Glutamatergic neuron (in vitro differentiated cells): ENCODE measurements at places on chromosomes 6 and 20. TPM values are rescaled to one million over a fixed set of nuclear protein-coding genes. Genes with fewer than 3 reads are reported as not detected.
A peak's percentile ranks its signal among the peaks of the same experiment; 100 is the strongest.

The SLC32A1 gene
- total RNA-seq = 0.59 TPM

The EZR gene
- 272 TPM for total RNA-seq

The SLC17A3 gene
- total RNA-seq = not detected

DNA sequence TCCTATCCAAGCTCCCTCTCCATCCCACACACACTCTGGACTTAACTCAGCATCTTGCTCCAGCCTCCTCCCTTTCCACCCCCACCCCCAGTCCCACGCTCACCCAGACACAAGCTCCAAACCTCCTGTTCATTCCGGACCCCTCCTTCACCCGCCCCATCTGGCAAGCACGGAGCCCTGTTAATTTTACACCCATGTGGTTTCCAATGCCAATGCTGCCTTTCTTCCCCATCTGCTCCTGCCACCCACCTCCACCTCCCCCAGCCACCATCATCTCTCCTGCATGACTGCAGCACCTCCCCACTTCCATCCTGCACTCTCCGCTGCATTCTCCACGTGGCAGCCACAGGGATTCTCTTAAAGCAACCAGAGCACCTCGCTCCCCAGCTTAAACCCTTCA lies 9.9 kb upstream of the CDK5RAP1 start:
- no peak for DNase-seq

DNA sequence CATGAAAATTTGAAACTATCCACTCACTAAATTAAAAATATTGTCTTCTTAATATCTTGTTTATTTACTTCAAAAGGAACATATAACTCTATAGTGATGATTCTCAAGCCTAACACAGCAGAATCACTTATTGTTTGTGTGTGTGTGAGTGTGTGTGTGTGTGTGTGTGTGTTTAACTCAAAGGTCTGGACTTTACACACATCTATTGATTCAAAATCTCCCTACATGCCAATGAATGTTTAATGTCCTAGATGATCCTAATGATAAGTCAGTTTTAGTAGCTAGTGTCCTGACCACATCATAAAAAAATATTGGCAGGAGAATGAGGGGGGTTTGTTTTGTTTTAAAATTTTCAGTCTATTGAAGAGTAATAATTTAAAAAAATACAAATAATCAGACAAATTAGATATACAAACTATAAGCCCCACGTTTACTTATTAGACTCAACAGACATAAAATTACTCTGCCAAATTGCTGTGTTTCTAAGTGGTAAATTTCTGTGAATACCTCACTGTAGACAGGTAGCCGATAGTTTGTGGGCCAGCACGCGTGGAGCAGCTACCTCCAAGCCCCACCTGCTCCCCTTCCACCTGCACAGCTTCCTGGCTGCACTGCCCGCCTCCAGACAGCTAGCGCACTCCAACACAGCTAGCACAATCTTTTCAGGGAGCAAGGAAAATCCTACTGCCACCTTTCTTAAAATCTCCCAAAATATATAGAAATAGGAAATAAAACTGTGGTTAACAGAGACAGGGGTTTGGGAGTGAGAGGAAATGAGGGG lies 349.6 kb downstream of the PKHD1 start:
- DNase-seq = no peak

- no peak for DNase-seq
These were observed 18.0 kb upstream of the DSE start for GRCh38 chr6:116352515-116353471.

GRCh38 chr20:58742668-58743566 lies 50.3 kb downstream of the NPEPL1 start:
- no peak for DNase-seq

GRCh38 chr6:54618572-54618971 lies 228.0 kb upstream of the FAM83B start:
- no peak for DNase-seq

- DNase-seq = no peak
These were observed 9.6 kb upstream of the BTN3A2 start for GRCh38 chr6:26355366-26355765.

The ZFAND3 gene
- 115 TPM for total RNA-seq

- DNase-seq = no peak
These were observed 19.5 kb downstream of the MCM8 start for GRCh38 chr20:5969940-5970339.

The FOXC1 gene
- 3.3 TPM for total RNA-seq

DNA sequence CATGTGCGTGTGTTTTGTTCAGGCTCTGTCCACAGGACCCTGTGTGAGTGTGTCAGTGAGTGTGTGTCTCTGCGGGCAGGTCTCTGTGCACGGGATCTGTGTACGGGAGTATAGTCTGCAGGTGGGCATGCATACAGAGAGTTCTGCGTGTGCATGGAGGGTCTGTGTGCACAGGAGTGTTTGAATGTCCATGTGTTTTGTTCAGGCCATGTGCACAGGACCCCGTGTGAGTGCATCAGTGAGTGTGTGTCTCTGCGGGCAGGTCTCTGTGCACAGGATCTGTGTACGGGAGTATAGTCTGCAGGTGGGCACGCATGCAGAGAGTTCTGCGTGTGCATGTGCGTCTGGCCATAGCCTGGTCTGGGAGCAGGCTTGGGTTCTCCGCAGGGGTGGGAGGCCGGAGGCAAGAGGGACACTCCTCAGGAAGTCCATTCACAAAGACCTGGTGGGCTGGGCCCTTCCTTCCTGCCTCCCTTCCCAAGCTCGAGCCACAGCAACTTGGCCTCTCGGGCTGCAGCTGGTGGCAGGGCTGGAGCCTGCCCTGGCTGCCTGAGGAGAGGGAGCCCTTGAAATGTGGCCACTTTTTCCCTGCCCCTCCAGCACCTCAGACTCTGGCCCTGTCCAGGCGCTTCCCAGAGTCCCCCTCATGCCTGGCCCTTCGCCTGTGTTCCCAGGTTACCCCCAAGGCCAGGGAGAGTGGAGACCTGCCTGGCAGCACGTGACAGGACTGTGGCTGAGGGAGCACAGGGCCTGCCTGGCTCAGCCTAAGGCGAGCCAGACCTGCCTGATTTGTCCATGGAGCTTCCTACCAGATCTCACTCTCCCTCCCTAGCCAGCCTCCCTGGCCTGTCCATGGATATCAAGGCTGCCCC lies 6.8 kb downstream of the HSPA12B start:
- DNase-seq = no peak

DNA sequence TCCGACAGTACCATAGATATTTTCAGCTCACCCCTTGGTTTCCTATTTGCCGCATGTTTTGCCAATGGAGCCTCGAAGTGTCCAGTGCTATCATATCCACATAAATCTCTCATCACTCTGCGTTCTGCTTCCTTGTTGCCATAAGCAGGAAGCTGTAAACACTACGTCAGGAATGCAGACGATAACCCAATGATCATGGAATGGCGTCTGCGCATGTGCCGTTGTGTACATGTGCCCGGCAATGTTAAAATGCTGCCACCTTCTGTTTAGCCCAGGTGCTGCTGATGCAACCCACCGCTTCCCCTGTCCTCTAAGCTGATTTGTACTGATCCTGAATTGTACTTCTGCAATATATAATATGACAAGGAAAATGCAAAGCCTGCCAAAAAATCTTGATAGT lies 607.5 kb downstream of the HDGFL1 start:
- peak; percentile 15 for DNase-seq

- DNase-seq = no peak
These were observed 705.4 kb downstream of the MAFB start for GRCh38 chr20:39983655-39984054.

The CLPSL2 gene
- not detected for total RNA-seq

- peak; percentile 14 for DNase-seq
These were observed 131.5 kb downstream of the TAF4 start for GRCh38 chr20:61933951-61934715.

DNA sequence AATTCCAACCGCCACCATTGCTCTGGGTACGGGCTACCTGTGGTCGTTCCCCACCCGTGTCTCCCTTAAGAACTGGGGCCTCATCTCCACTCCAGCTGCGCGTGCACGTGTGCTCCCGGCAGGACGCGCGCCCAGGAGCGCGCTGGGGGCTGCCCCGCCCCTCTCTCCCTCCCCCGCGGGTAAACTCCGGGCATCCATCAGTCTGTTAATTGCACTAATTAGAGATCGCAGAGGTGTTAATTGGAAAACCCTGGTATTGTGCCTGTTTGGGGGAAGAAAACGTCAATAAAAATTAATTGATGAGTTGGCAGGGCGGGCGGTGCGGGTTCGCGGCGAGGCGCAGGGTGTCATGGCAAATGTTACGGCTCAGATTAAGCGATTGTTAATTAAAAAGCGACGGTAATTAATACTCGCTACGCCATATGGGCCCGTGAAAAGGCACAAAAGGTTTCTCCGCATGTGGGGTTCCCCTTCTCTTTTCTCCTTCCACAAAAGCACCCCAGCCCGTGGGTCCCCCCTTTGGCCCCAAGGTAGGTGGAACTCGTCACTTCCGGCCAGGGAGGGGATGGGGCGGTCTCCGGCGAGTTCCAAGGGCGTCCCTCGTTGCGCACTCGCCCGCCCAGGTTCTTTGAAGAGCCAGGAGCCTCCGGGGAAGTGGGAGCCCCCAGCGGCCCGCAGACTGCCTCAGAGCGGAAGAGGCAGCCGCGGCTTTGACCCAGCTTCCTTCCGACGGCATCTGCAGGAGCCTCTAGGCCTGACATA lies 14.4 kb downstream of the FOXP4 start:
- DNase-seq = peak; percentile 50

GRCh38 chr6:93918258-93918657 lies 498.9 kb upstream of the EPHA7 start:
- no peak for DNase-seq

GRCh38 chr6:127202676-127203075 lies 64.0 kb upstream of the RNF146 start:
- no peak for DNase-seq

The ULBP1 gene
- 9.3 TPM for total RNA-seq

DNA sequence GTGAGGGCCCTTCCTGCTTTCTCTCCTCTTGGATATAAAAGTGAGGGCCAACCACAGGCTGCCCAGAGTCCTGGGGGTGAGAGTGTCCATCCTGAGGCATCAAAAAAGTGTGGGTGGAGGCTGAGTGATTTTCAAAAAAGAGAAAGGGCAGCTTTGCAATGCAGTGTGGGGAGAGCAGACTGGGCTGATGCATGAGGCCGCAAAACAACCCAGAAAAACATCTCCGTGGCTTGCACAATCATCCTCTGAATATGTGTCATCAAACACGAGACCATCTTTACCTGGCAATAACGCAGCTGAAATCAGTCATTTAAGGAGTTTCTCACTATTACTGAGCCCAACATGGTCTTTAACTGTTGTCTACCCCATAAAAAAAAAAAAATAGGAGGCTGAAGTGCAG lies 191.2 kb upstream of the SOX4 start:
- DNase-seq = no peak

- no peak for DNase-seq
These were observed 299.2 kb downstream of the UBE3D start for GRCh38 chr6:82766476-82766875.

The SLC22A2 gene
- not detected for total RNA-seq

DNA sequence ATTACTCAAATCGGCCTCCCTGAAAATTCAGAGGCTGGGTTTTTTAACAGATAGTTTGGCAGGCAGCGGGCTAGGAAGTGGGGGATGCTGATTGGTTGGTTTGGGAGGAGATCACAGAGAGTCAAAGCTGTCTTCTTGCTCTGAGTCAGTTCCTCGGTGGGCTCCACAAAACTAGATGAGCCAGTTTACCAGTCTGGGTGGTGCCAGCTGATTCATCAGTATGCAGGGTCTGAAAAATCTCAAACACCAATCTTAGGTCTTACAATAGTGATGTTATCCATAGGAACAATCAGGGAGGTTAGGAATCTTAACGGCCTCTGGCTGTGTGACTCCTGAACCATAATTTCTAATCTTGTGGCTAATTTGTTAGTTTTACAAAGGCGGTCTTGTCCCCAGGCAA lies 190.7 kb downstream of the C6orf118 start:
- no peak for DNase-seq

The FGD2 gene
- not detected for total RNA-seq

DNA sequence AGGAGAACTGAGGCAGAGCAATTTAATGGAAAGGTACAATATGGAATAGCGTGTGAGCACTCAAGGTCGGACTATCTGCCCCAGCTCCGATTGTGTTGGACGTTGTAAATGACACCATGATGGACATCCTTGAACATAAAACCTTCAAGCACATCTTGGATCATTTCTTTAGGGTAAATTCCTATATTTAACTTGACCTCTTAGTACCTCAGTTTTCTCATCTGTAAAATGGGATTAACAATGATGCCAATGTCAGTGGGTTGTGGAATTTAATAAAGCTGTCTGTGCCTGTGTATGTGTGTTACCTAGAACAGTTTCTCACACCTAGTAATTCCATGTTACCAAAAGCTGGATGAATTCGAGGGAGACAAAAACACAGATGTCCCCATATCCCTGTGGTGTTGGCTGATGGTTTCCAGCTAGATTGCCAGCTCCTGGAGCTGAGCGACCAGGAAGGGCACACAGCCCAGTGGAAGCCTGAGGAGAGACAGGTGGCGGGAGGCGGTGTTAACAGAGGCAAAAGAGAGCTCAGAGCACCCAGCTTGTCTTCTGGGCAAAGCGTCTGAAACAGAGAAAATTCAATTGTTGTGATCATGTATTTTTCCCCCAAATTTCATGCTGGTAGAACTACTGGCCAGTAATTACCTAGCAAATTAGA lies 32.6 kb downstream of the MDFI start:
- DNase-seq = no peak

DNA sequence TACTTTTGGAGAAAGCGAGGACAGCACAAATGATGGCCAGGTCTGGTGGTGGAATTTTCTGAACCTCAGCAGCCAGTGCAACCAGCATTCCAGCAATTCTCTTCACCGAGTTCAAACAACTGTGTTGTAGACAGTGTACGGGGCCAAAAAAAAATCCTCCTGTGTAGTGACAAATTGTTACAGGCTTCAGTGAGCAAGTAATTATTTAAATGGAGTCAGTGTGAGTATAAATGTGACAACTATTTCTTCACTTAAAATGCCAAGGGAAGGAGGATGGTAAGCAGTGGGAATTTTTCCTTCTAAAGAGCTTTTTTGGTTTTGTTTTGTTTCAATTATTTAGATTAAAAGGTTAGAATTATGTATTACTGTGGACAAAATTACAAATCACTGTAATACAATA lies 154.1 kb downstream of the TMEM242 start:
- no peak for DNase-seq

The KCNK15 gene
- 0.22 TPM for total RNA-seq

The HLA-DRA gene
- total RNA-seq = not detected

The SEL1L2 gene
- total RNA-seq = not detected

DNA sequence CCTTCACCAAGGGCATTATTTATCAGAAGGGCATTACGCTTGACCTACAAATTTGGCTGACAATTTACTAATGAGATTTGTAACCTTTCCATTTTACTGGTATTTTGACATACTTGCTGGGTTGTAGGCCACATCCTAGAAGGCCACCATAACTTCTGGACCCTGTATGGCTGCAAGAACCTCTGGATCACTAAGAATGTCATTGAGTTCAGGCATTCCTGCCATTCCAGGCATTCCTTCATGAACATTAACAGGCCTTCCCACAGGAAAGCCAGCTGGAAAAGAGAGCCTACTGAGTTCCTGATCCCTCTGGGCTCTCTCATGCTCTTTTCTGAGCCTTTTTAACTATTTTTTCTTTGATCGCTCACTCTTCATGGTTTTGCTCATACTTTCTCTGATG lies 28.4 kb upstream of the SLC35A1 start:
- DNase-seq = no peak

DNA sequence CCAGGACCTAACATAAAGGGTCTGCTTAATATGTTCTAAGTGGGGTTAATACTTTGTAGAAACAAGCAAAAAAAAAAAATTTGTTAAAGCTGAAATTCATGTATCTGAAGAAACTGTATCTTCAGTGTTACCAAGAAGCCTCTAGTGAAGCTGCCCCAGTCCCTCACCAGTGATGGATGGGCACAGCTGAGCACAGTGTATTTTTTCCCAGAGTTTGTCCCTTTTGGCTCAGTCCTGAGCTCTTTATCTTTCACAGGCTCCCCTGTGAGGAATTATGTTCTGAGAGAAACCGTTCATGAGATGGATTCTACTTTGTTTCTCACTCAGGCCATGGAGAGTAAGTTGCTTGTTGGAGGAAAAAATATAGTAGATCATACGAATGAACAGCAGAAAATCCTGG lies 38.4 kb downstream of the KIF3B start:
- DNase-seq = no peak
